ENCODE measurements at places on chromosomes 6 and 20.

GRCh38 chr20:2709205-2709981, 16.8 kb downstream of the EBF4 start:
- no peak for DNase-seq

DNA sequence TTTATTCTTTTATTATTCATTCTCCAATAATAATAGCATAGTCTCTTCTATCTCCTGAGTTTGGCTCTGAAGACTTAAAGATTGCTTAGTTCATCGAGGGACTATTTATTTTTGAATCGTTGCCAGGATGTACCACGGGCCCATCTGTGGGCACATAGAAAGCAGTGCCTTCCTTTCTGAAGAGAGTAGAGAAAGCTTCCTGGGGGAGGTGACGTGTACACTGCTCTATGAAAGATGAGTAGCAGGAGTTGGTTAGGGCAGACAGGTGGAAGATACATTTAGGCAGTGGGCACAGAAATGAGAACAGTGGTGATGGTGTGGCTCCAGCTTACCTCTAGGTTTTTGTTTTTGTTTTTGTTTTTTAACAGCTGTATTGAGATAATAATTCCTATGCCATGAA, 98.4 kb downstream of the CDKAL1 start:
- DNase-seq = no peak

- peak; percentile 57 for DNase-seq
Measured at GRCh38 chr6:160733050-160733646, 31.1 kb downstream of the PLG start.

DNA sequence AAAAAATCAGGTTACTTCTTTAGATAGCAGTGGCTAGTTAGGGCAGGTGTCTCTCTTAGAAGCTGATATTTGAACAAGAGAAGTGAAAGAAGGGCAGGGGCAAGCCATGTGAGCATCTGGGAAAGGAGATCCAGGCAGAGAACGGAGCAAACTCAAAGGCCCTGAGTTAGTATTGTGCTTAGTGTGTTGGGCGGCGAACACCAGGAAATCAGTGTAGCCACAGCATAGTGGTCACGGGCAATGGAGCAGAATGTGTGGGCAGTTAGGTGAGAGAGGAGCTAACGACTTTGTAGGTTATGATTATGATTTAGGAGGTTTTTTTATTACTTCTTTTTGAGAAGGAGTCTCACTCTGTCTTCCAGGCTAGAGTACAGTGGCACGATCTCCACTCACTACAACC, 229.3 kb downstream of the TMEM242 start:
- no peak for DNase-seq

All from K562 (cell line).